ENCODE measurements at places on chromosomes 12 and 14.

- no peak for DNase-seq
Measured at GRCh38 chr14:23301969-23302289, 730 bp downstream of the PPP1R3E start.

DNA sequence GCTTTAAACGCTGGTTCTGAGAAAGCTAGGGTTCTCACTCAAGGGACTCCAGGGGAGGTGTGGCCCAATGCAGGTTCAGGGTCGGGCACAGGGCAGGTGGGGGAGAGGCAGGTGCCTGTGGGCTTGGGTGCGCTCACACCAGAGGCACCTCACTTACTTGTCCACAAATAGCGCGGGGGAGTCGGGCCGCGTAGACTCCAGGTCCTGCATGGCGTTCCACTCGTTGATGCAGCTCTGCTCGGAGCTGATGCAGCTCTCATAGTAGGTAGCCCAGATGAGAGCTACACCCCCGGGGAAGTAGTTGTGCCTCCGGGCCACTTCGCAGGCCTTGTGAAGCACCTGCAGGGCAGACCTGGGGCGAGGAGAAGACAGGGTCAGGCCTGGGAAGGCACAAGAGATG is 49.9 kb downstream of the SSH1 start:
- no peak for DNase-seq

GRCh38 chr12:43282106-43282505 is 269.9 kb downstream of the ADAMTS20 start:
- no peak for DNase-seq

DNA sequence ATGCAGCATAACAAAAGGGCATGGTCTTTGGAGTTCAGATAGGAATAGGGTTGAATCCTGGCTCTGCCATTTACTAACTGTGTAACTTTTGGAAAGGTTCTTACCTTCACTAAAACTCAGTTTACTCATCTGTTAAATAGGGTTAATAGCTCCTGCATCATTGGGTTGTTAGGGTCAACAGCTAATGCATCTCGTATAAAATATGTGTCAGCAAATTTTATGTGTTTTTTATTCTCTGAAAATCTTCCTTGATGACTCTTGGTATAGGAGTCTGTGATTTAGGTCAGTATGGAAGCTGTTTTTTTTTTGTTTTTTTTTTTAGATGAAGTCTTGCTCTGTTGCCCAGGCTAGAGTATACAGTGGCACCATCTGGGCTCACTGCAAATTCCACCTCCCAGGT is 36.1 kb upstream of the SRP54 start:
- DNase-seq = no peak

GRCh38 chr14:86533834-86534233 is 1003.9 kb downstream of the FLRT2 start:
- DNase-seq = peak; percentile 3

- DNase-seq = no peak
Measured at GRCh38 chr14:76715511-76716081, 45.7 kb upstream of the VASH1 start.

DNA sequence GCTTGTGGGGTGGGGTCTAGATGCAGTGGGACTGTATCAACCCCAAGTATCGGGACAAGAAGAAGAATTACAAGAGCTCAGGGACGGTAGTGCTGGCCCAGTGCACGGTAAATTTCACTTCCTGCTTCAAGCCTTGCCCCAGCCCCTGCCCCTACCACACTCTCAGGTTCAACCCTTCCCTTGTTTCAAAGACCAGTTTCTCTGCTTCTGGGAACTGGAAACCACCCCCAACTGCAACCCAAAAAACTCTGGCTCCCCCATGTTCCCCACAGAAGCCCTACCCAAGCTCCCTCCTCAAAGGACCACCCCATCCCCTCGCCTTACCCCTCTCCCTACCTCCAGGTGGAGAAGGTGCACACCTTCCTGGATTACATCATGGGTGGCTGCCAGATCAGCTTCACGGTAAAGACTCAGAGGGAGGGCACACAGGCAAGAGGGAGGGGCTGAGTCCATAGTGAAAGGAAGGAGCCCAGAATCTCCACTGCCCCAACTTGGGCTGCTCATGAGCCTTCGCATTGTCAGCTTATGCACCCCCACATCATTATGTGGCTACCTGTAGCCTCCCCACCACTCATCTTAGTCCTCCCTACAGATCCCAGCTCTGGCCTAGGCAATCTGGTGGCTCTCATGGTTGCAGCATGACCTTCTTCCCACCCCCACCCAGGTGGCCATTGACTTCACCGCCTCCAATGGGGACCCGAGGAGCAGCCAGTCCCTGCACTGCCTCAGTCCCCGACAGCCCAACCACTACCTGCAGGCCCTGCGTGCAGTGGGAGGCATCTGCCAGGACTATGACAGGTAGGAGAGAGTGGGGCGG is 4.3 kb downstream of the CPNE6 start:
- DNase-seq = no peak

- DNase-seq = no peak
Measured at GRCh38 chr12:60052483-60052882, 456.7 kb downstream of the SLC16A7 start.

- DNase-seq = no peak
Measured at GRCh38 chr14:101078892-101079221, 175.3 kb upstream of the RTL1 start.

DNA sequence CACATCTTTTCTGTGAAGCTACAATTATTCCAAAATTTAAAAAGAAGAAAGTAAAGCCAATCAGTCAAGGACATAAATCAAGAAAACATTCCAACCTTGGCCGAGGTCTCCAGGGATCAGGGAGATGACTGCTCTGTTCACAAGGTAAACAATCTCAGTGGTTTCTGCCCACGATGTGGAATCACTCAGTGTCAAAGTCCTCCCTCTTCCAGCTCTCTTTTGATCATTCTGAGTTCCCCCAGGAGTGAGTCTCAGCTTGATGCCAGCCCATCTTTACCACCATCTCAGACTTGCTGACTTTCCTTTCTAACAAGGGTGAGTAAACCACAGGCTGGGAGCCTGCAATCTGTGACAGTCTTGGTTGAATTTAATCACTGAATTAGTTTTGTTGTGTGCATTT is 4.8 kb upstream of the SERPINA9 start:
- DNase-seq = no peak

- DNase-seq = no peak
Measured at GRCh38 chr12:71524626-71525025, 85.0 kb downstream of the LGR5 start.
